ENCODE measurements at places on chromosomes 13 and 19.

- DNase-seq = no peak
Observed at GRCh38 chr13:49858178-49858856, 65.8 kb upstream of the KPNA3 start.

DNA sequence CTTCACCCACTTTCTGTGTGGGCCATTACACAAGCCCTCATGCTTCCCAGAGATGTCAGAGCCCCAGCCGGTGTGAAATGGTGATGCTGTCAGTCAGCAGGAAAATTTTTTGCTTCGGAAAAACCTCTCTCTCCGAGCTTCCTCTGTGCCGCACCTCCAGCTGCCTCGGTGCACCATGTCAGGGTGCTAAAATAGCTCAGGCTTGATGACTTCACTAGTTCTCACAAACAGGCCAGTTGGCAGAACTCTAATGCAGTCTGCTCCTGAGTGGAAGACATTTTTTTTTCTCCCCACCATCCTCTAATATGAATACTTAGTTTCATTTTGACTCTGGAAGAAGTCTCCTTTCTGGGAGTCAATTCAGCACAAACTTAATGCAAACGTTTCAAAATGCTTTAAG, 71.3 kb downstream of the KLF12 start:
- peak; percentile 8 for DNase-seq

GRCh38 chr13:59906413-59907049, 257.2 kb downstream of the DIAPH3 start:
- no peak for DNase-seq

DNA sequence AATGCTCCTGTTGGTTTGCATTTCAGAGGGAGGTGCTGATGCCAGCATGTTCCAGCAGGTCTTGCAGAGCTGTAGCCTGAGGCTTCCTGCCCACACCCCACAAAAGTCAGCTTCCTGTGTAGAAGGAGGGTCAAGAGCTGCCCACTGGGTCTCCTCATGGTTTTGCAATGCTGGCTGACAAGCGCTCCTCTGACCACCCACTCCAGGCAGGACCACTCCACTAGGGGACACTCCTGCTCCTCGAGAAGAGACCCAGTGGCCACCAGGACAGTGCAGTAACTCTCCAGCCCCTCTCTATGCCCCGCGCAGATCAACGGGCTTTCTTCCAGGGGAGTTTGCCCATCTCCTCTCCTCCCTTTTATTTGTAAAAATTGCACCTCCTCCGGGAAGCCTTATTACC, 72.9 kb upstream of the UQCRFS1 start:
- DNase-seq = peak; percentile 49

All from C1 segment of cervical spinal cord (tissue), 14 donors.